Activated CD4-positive, alpha-beta T cell treated with anti-CD3 and anti-CD28 coated beads for 48 hours (primary cell): ENCODE measurements at places on chromosomes 11 and 22.
A peak's percentile ranks its signal among the peaks of the same experiment; 100 is the strongest.

DNA sequence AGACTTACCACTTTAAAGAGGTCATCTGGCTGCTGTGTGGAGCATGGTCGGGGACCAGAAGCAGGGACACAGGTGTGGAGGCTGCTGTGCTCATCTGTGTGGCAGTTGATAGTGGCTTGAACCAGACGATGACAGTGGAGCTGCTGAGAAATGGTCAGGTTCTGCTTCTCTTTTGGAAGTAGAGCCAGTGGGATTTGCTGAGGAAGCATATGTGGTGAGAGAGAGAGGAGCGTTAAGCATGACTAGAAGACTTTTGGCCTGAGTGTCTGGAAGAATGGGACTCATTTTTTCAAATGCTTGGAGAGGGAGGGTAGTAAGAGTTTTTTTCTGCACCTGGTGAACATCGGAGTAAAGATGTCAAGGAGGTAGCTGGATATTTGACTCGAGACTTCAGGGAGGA is 12.5 kb upstream of the SREBF2 start:
- no peak for DNase-seq

DNA sequence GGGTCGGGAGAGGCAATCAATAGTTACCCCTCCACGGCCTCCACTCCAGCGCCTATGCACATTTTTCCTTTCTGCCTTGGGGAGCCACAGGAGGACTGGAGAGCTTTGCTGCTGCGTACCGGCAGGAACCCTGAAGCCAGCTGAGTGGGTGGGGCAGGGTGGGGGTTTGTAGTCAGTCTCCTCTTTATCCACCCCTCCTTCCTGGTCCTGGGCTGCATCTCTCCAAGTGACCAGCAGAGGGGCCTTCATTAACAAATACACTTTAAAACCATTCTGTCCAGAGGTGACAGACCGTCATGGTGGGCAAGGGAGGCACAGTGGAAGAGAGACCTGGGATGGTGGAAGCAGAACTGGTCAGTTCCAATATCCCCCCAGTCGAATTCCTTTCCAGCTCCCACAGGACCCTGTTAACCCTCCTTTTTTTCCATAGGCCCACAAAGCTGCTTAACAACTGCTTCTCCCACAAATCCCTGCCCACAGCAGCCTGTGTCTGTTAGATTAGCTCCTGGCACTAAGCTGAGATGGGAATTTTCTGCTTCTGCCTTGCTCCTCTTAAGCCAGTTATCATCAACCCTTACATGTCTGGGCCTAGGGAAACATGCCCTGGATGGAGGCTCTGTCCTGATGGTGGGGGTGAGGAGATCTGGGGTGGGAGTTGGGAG is 3.9 kb upstream of the ABCG4 start:
- peak; percentile 53 for DNase-seq

- no peak for DNase-seq
Measured at GRCh38 chr11:86069408-86070101, 671 bp upstream of the PICALM start.

DNA sequence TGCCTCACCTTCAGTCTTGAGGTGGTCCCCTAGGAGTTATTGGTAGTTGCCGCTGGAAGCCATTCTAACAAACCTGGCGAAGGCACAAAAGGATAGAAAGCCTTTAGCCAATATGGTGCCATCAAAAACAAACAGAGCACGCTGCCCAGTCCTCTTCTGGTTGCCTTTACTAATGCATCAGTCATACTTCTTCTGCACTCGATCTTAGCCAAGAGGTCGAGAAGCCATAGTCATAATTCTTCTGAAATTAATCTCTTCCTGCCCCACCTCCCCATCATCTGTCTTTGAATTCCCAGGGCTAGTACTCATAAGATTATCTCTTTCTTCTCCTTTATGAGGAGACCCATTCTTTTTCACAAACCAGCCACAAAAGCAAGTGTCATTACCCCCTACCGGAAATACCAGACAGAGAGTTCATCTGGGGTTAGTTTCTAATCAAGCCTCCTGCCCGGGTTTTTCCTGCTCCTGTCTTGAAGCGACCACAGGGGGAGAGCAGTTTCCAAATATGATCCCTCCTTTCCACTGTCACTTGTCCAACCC is 21.4 kb upstream of the EHF start:
- DNase-seq = no peak

GRCh38 chr11:44607987-44608386 is 42.5 kb downstream of the CD82 start:
- no peak for DNase-seq

- no peak for DNase-seq
Measured at GRCh38 chr11:75907906-75908527, 93.0 kb downstream of the UVRAG start.

DNA sequence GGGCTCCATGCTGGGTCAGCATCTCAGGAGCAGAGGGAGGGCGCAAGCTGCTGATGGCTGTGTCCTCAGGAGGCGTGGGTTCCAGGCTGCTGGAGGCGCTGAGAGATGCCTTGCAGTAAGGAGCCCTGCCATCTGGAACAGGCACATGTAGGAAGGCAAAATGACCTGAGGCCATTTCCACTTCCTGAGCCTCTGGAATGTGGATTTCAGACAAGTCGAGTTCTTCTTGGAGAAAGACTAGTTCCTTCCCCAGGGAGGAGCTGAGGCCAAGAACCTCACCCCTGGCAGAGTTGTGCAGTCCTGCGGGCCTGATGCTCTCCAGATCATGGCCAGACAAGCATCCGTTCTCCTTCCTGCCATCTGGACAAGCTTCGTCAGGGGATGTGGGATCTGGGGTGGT is 19.3 kb downstream of the HPS4 start:
- no peak for DNase-seq

- no peak for DNase-seq
Measured at GRCh38 chr11:17385926-17386325, 2.5 kb downstream of the KCNJ11 start.

- DNase-seq = no peak
Measured at GRCh38 chr11:72227316-72228228, 3.0 kb downstream of the INPPL1 start.

- DNase-seq = no peak
Measured at GRCh38 chr11:60360621-60361020, 17.7 kb upstream of the MS4A7 start.

GRCh38 chr22:46792841-46793261 is 30.4 kb downstream of the TBC1D22A start:
- no peak for DNase-seq

DNA sequence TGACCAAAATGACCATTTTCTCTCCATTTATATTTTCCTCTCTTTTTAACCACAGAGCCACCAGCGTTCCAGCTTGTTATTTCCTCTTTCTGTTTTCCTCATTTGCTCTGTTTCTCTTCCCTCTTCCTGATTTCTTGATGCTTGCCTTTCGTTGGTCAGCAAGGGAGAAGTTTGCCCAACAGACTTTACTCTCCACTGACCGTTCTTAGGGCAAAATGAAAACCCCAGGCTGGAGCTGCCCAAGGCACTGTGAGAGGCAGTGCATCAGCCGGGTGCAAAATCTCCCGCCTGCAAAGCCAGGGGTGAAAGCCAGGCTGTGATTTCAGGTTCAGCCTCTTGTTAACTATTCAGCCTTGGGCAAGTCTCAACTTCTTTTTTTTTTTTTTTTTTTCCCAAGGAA is 26.1 kb upstream of the APLP2 start:
- no peak for DNase-seq

- DNase-seq = no peak
Measured at GRCh38 chr11:57047610-57048009, 58.9 kb downstream of the OR5AK2 start.

DNA sequence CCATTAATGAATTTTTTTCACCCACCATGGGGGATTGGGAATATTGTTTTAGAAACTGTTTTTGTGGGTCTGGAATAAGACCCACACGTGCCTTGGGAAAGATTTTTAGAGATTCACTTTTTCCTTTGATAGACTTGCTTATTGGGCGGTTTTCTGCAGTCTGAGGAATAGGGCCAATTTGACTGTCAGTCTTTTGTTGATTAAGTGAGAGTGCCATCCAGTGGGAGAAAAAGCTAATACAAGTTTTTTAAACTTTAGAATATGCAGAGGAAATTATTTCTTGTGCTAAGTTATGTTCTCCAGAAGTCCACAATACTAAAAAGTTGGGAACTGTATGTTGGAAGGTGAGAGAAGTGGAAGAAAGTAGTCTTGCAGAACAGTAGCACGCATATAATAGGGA is 56.1 kb downstream of the PRMT3 start:
- no peak for DNase-seq

- DNase-seq = no peak
Measured at GRCh38 chr22:43156413-43156812, 5.1 kb downstream of the TSPO start.

- no peak for DNase-seq
Measured at GRCh38 chr22:33798401-33798800, 121.9 kb downstream of the LARGE1 start.

DNA sequence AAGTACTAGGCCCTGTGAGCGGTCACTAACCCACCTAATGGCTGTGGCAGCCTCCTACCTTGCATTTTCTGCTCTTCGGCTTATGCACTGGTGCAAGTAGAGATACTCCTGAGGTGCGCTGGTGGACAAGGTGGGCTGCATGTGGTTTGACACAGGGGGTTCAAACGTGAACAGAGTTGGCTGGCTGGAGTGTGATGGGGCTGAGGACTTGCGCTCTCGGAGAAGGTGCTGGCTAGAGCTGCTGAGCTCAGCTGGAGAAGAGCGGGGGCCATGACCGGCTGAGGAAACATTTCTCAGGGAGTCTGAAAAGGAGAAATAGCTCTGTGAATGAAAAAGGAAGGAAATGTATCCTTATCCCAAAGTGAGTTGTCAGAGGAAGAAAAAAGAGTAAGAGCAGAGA is 61.4 kb downstream of the USP35 start:
- no peak for DNase-seq

DNA sequence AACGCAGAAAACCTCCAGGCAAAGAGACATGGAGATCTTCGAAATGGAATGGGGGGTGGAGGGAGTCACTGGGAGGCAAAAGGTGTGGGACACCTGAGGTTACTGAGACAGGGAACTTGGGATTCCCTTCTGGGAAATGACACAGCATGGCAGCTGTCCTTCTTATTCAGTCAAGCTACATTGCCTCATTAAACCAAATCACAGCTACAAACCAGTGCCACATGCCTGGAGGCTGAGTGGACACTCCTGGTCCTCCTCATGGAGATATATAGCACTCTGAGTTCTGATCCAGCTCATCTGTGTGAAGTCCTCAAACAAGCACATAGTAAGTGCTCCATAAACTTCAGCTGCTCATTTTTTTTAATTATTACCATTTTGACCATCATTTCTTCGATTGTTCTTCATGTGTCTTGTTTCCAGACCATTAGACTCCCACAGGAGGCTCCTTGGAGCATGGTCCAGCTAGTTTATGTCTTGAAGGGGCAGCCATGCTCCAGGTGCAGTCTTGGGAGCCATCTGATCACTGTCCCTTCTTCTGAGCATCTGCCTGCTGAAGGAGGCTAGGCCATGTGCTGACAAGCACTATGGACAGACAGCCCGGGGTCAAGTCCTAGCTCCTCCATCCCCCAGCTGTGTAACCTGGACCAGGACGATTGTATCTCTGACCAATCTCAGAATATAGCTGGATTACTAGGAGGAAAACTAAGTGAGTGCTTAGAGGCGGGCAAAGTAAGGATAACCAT is 9.7 kb upstream of the FXYD2 start:
- no peak for DNase-seq

DNA sequence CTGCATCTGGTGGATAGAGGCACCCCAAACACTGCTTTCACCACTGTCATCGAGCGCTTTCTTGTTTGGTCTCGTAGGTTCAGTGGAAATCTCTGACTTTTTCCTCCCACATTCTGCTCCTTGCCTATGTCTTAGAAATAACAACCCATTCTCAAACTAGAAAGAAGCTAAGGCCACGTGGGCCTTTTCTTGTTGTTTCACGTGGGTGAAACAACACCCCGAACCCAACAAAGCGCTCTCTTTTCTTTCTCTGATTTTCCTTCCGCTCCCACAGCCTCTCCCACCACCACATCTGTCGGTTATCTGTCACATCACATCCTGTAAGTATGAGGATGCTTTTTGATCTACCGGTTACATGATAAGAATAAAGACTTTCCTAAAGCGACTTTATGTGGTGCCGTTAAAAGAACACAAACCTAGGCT is 77.1 kb downstream of the LINC01488 start:
- peak; percentile 34 for DNase-seq

- no peak for DNase-seq
Measured at GRCh38 chr11:92948116-92948515, 21.3 kb upstream of the MTNR1B start.

- DNase-seq = no peak
Measured at GRCh38 chr22:36311386-36312085, 58.6 kb downstream of the APOL1 start.

DNA sequence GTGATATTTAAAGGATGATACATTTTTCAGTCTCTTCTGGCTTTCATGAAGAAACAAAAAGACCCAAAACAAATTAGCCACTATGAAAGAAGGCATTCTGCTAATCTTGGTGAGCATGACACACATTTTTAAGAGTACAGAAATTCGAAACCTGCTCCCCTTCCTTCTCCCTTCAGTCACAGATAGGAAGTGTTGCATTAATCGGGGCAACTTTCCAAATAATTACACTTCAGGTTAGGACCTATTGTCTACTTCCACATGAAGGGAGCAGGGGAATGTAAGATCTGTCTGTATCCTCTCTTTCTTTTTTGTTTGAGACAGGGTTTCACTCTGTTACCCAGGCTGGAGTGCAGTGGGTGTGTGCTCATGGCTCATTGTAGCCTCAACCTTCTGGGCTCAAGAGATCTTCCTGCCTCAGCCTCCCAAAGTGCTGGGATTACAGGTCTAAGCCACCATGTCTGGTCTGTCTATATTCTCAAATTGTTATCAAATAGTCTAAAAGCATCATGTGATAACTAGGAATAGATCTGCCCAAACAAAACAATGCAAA is 45.8 kb downstream of the NCAM1 start:
- no peak for DNase-seq

DNA sequence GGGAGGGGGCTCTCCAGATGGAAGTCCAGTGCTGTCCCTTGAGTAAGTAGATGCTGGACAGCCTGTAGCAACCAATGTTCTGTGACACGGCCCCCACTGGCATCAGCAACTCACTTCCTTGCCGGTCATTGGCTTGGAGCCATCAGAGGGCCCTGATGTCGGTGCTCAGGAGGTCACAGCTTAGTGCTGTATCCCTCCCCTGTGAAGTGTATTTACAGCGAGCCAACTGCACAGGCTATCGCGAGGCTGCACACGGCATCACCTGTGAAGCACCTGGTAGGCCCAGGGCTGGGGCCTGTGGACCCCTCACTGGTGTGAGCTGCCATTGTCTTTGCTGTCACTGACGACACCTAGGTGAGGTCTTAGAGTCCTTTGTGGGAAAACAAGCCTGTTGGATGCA is 13.4 kb upstream of the ACR start:
- DNase-seq = no peak

- DNase-seq = no peak
Measured at GRCh38 chr22:20204311-20204710, 53.5 kb upstream of the CCDC188 start.

DNA sequence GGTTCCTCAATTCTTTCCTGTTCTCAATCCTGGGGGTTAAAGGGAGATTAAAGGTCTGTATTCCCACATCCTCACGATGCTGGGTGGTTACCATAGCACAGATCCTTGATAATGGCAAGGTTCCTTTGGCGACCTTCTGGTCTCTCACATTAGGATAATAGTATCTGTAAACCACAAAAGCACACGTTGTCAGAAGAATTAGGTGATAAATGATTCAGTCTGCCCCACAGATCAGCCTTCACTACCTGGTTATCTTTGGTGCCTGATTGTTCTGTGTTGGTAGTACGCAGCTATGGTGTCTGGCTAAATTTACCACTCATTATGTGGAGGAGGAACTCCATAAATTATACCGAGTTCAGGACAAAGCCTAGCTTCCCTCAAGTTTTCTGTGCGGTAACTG is 78.4 kb downstream of the C2CD3 start:
- no peak for DNase-seq
